ENCODE measurements at places on chromosomes 16 and 17. TPM values are rescaled to one million over a fixed set of nuclear protein-coding genes. Genes with fewer than 3 reads are reported as not detected.

The MPO gene
- not detected for total RNA-seq

The CYGB gene
- total RNA-seq = 73.5 TPM

The NUBP1 gene
- 25.2 TPM for total RNA-seq

The FGF11 gene
- 0.44 TPM for total RNA-seq

The TEKT3 gene
- not detected for total RNA-seq
